ENCODE measurements at places on chromosomes 3 and 15. TPM values are rescaled to one million over a fixed set of nuclear protein-coding genes. Genes with fewer than 3 reads are reported as not detected.

DNA sequence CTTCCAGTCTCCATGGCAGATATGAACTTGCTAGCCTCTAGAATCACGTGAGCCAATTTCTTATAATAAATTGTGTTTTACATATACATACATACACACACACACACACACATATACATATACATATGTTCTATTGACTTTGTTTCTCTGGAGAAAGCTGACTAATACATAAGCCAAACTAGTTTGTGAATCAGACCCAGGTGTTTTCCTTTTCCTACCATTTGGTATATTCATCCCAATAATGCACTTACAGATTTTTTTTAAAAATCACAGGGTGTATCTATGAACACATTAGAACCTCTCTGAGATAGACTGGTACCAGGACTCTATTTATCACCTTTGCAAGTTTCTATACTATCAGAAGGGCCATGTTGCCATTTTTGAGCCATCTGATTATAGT, 122.9 kb upstream of the KCNH8 start:
- no peaks in the 10 kb centered on the region for H3K36me3 ChIP-seq
- no peaks in the 10 kb centered on the region for H3K27me3 ChIP-seq
- no peak for DNase-seq

FSD2 gene
- under 0.01 TPM for total RNA-seq

LMAN1L gene
- total RNA-seq, result not detected

AGBL1 gene
- not detected for total RNA-seq

DNA sequence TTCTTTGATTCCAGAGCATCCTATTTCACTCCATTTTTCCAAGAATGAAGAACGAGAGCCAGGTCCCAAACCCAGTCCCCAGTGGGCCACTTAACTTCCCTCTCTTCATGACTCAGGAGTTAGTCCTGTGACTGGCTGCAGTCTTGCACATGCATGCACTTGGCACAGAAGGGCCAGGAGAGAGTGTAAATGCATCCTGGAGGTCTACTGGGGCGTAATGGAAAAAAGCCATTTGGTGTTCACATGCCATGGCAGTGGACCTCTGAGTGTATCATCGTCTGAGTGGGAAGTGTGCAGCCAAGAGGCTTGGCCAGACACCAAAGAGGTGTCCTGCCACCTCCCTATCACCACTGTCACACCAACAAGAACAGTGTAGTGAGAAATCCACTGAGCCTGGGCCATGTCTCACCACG, 15.1 kb upstream of the RFTN1 start:
- no peak for DNase-seq
- no peak overlapping the region for H3K27ac ChIP-seq
- H3K4me1 ChIP-seq, result no peaks in the 10 kb centered on the region

- no peaks in the 10 kb centered on the region for H3K4me1 ChIP-seq
- DNase-seq, result no peak
- no peak overlapping the region for H3K27ac ChIP-seq
- no peaks in the 10 kb centered on the region for H3K27me3 ChIP-seq
- H3K4me3 ChIP-seq, result no peak overlapping the region
Observed at GRCh38 chr15:78551902-78552301, 11.7 kb downstream of the PSMA4 start.

DNA sequence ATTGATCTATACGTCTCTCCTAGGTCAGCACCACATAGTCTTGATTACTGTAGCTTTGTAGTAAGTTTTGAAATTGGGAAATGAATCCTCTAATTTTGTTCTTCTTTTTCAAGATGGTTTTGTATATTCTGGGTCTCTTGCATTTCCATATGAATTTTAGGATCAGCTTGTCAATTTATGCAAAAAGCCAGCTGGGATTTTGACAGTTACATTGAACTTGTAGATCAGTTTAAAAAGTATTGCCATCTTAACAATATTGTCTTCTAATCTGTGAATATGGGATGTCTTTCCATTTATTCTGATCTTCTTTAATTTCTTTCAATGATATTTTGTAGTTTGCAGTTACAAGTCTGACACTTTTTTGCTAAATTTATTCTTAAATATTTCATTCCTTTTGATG, 5.6 kb upstream of the PRR23E start:
- H3K4me3 ChIP-seq, result no peak overlapping the region
- no peaks in the 10 kb centered on the region for H3K4me1 ChIP-seq
- DNase-seq, result no peak
- no peak overlapping the region for H3K27ac ChIP-seq
- no peaks in the 10 kb centered on the region for H3K36me3 ChIP-seq

- peak within 1 kb of the TSS; percentile 95 for H3K27ac ChIP-seq
- peak; percentile 50 for DNase-seq
- no peaks in the 10 kb centered on the region for H3K36me3 ChIP-seq
Observed at GRCh38 chr15:84981711-84982300, at the start of gene PDE8A. Gene PDE8A, plus strand, starts transcription at chr15:84981856. Its CDS starts 307 bp downstream, at chr15:84982163.

GRCh38 chr15:45744236-45744589, 109.4 kb downstream of the SQOR start:
- H3K36me3 ChIP-seq, result no peaks in the 10 kb centered on the region
- H3K4me3 ChIP-seq, result no peak overlapping the region
- no peaks in the 10 kb centered on the region for H3K27me3 ChIP-seq
- H3K4me1 ChIP-seq, result no peaks in the 10 kb centered on the region

LYZL4 gene
- total RNA-seq, result not detected

- H3K27me3 ChIP-seq, result no peaks in the 10 kb centered on the region
- H3K36me3 ChIP-seq, result no peaks in the 10 kb centered on the region
- no peaks in the 10 kb centered on the region for H3K4me1 ChIP-seq
- no peak for DNase-seq
Observed at GRCh38 chr15:91515188-91515754, 338.2 kb upstream of the SLCO3A1 start.

IDH2 gene
- total RNA-seq, result 149 TPM

Measured in liver (tissue), 10 donors.